Fibroblast of skin of right quadriceps (primary cell): ENCODE measurements at places on chromosomes 3 and 15.

GRCh38 chr3:124360155-124360554 is 368.2 kb upstream of the ROPN1 start:
- peak; percentile 44 for DNase-seq

- peak; percentile 98 for DNase-seq
Observed at GRCh38 chr3:124558991-124559845, 171.0 kb upstream of the UMPS start.

GRCh38 chr3:24237971-24238706 is 256.5 kb downstream of the THRB start:
- peak; percentile 98 for DNase-seq

- DNase-seq = no peak
Observed at GRCh38 chr3:138374573-138375134, 26.3 kb downstream of the MRAS start.

DNA sequence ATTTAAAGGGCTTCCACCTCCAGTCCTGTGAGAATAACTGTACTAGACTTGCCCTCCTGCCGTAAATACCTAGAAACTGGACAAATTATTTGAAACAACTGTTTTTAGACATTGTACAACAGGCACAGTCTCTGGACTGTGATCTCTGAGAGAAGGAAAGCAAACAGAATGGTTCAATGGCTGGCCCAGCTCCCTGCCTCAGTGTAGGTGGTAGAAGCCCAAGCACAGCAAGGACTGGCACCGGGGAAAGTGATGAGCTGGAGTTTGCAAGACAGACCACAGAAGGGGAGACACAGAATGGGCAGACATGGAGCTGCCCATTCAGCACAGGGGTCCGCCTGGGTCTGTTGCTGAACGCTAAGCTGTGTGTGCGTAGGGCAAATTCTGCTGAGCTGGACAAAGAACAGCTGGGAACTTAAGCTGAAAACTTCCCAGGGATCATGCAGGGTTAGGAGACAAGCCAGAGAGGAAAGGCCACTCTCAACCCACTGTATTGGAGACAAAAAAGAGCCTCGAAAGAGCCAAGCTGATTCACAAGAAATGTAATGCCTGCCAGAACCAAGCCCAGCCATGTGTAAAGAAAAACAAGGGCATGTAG is 52.6 kb upstream of the SEC61A1 start:
- no peak for DNase-seq

DNA sequence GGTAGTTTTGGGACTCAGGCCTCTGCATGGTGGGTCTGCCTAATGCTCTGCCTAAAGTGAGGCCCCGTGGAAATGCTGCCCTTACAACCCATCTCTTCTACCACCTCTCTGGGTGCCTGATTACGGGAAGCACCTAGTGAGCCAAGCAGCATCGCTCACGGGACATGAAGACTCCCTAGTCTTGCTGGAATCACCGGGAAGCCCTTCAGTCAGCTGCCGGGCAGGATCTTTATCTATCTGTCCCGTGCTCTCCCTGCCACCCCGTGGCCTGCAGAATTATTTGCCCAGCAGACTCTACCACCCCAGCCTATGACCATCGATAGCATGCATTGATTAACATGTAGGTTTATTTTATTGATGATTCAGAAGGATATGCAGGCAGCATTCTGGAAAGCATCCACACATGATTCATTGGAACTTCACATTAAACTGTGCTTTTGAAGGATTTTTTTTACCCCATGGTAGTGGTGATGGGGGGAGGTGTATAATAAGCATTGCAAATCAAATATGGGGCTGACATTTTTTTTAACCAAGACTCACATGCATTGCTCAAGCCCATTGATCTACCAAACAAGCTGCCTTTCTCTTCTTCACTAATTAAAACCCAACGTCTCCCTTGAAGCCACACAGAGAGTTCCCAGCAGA is 63.1 kb downstream of the ATP2B2 start:
- DNase-seq = peak; percentile 79

DNA sequence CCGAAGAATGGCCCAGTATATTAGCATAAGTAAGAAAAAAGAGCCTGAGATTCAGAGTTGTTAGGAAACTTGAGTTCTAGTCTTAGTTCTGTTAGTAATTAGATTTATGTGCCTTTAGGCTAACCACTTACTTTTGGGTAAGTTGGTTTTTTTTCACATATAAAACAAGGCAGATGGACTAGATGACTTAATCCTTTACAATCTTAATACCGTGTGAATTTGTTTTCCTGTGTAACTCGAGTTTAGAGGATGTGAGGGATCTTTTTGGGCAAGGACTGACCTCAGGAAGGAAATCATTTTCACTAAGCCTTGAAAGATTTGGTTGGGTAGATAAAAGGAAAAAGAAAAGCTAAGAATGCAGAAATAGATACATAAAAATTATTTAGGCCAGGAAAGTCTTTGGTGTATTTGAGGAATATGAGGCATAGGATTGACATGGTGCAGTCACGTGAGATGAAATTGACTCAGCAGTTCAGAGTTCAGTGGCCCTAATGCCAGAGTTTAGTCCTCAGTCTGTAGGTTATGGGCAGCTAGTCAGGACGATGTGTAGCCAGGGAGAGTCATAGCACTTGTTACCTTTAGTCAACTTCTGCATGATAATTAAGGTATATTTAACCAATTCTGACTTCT is 34.6 kb downstream of the PAK2 start:
- DNase-seq = peak; percentile 28

DNA sequence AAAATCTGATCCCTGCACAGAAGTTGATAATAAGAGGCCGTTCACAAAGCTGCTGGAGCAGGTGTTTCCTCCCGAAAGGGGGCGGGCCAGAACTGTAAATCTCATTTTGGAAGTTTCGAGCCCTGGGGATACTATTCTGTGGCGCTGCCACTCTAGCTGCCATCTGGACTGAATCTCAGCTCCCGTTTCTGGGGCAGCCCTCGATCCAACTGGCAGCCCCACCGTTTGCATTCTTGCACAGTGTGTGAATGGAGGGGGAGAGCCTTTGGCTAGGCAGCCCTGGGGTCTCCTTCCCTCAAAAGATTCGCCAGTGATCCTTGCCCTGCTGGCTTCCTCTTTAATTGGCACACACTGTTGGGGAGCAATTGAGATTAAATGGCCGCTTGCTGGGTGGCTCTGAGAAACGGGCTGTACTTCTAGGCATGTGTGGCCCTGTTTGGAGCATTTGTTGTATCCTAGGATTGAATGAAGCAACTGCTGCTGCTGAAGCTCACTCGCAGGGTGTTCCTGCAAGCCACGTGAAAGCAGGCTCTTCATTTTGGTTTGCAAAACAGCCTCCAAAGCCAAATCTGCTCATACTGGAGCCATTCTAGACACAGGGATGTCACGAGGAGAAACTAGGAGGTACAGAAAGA is 57.2 kb upstream of the TOPAZ1 start:
- no peak for DNase-seq

DNA sequence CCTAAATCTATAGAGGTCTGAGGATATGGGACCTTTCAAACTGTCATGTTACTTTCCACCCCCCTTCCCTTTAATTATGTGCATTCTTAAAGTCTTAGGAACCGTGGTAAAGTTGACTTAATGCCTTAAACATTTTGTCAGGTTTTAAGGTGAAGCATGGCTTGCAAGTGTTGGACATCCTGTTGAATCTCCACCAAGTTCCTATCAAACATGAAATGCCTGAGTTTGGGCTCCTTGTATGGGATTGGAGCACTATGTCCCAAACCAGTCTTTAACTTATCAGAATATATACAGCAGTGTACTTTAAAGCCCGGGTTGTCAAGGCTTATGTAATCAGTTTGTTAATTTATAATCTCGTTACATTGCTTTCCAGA is 1.1 kb downstream of the SNRK start:
- DNase-seq = peak; percentile 3

GRCh38 chr15:59437817-59438624 is at the start of gene FAM81A:
FAM81A (plus strand) TSS chr15:59438186; CDS start chr15:59458627, 20,441 bp downstream.
- DNase-seq = peak; percentile 70

DNA sequence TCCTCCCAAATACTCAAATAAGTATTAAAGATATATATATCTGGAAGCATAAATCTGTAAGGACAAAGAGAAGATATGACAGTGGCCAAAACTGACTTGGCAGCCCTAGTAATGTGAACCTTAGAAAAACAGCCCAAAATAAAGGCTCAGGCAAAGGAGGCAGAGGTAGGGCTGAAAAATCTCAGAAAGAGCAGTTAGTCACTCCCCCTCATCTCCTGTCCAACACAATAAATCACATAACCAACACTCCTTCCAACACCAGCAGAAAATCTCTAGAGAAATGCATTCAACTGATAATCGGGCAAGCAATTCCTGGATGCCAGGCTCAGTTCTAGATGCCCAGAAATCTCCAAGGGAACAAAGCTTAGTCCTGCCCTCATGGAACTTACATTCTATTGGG is 22.1 kb upstream of the CHRM5 start:
- no peak for DNase-seq

- peak; percentile 56 for DNase-seq
Observed at GRCh38 chr3:78823859-78824258, 943.9 kb downstream of the ROBO1 start.

- peak; percentile 84 for DNase-seq
Observed at GRCh38 chr3:180433152-180433551, 168.8 kb upstream of the TTC14 start.

GRCh38 chr15:41116116-41116961 is at the start of gene INO80:
INO80 (minus strand) TSS chr15:41116280; CDS start chr15:41096310, 19,970 bp downstream.
- peak; percentile 98 for DNase-seq

DNA sequence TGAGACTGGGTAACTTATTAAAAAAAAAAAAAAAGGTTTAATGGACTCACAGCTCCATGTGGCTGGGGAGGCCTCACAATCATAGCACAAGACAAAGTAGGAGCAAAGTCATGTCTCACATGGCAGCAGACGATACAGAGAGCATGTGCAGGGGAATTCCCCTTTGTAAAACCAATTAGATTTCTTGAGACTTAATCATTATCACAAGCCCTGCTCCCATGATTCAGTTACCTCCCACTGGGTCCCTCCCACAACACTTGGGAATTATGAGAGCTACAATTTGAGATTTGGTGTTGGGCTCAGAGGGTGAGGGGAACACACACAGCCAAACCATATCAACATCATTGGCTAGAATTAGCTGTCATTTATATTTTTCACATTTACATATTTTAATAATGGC is 221.0 kb downstream of the RSRC1 start:
- peak; percentile 34 for DNase-seq

DNA sequence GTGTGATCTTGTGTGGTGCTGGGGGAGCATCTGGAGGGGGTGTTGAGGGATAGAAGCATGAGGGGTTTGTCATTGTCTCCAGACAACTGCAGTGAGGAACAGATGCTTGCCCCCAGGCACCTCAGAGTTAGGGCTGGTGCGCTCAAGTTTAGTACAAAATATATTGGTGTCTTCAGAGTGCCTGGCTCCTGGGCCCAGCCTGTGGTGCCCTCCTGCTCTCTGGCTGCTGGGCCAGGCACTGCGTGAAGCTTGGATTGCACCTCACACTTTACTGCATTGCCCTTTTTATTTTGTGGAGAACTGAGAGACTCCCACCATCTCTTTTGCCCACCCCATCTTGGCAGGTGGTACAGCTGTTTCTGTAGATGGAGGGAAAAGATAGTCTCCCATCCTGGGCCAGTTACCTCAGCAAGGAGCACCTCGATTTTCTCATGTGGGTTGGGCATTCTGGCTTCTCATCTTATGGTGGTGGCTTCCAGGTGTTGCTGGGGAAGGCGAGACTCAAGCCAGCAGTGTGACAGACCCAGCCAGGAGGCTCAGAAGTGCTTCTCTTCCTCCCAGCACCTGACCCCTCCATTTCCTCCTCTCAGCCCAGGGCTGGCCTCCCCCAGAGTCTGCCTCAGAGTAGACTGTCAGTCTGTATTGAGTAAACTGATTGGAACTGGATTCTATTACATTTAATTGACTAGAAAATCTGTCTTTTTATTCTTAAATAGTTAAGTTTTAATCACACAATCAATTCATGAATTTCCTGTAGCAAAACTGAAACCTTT is 140.5 kb downstream of the DNAJB8 start:
- DNase-seq = no peak

DNA sequence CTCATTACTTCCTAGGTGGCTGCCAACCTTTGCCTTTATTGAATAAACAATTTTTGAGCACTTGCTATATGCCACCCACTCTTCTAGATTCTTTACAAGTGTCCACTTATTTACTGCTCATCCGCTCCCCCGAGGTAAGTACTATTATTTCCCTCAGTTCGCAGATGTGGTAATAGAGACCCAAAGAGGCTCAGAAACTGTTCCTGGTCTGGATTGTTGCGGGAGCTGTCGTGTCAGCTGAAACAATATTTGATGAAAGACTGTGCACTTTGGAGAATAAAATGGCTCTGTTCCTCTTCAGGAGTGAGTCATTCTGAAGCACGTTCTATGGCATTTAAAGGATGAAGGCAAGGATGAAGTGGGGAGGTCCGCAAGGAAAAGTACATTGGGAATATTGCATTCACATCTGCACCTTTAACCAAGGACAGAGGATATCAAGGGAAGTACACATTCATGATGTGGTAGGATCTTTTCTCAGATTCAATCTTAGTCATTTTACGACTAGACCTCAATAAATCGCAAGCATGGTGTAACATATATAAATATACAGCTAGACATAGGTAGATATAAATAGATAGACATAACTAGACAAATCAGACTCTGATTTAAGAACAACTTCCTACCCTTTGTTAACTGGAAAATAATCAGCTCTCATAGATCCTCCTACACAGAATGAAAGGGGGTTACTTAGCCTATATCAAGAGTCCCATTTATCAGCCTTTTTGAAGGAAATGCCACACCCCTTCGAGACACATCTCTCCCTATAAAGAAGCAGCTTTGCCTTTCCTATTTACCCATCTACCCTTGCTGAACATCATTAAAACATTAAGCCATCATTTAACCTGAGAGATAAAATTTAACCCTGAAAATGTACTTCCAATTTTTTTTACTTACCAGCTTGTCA is 70.3 kb downstream of the RORA start:
- no peak for DNase-seq

DNA sequence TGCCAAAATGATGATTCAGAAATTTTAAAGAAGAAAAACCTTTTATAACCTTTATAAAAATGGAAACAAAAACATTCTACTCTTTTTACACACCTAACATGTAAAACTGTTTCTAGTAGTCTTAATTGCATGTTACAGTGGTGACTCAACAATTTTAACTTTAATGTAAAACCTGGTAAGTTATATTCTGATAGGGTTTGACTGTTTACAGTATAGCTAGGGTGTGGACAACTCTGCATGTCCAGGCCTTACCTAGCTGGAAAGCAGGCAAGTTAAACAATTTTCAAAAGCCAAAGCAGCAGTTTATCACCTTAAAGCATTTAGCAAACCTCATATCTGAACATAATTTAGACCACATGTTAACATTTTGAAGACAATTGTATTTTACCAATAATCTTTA is 328.5 kb downstream of the NEK10 start:
- DNase-seq = no peak

DNA sequence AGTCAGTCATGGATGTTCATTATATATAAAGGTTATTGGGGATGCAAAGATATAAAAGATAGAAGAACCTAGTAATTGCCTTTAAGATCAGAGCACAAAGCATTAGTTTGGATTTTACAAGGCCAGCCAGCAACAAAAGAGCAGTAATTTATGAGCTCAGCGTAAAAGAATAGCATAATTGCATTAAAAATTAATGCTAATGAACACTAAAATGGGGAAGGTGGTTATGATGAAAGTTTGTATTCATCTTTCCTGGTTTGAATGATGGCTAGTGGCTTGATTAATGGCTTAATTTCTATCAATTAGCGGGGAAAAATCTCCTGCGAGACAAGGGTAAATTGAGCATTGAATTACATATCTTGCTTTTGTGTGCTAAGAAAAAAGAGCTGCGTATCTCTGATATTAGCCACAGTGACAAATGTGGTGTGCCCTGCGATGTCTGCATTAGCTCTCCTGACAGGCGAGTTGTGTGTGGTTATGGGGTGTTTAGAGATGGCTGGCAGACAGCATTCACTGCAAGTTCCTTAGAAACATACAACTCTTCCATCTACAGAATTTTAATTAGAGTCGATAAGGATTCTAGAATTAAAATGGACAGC is 42.8 kb upstream of the MLF1 start:
- DNase-seq = no peak
